ENCODE measurements at places on chromosomes 11 and 22. TPM values are rescaled to one million over a fixed set of nuclear protein-coding genes. Genes with fewer than 3 reads are reported as not detected.

OR4P4 gene
- 0.06 TPM for polyA plus RNA-seq

SCARF2 gene
- polyA plus RNA-seq: 29.6 TPM

KRTAP5-10 gene
- not detected for polyA plus RNA-seq

NEFH gene
- 7.7 TPM for polyA plus RNA-seq

SEPTIN5 gene
- polyA plus RNA-seq: 34.6 TPM

MN1 gene
- polyA plus RNA-seq: 11.2 TPM

OR52A1 gene
- 0.03 TPM for polyA plus RNA-seq

DDI1 gene
- polyA plus RNA-seq: not detected

RRP8 gene
- 29.9 TPM for polyA plus RNA-seq

DNA sequence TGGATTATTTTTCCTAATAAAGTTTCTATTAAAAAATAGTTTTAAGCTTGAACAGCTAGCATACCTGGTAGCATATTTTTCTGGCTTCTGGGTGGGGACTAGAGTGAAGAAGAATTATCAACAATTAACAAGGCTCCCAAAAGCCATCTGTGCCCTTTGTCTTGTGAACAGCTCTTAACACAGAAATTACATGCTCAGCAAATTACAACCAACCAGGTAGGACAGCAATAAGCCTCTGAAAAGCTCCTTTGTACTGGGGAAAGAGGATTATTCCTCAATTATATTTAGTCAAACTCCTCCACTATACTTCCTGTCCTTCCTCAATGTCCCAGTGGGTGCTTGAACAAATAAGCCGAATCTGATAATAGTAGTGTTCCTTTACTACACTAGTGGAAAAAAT is 162.8 kb downstream of the RAB38 start:
- no peak for DNase-seq

DNA sequence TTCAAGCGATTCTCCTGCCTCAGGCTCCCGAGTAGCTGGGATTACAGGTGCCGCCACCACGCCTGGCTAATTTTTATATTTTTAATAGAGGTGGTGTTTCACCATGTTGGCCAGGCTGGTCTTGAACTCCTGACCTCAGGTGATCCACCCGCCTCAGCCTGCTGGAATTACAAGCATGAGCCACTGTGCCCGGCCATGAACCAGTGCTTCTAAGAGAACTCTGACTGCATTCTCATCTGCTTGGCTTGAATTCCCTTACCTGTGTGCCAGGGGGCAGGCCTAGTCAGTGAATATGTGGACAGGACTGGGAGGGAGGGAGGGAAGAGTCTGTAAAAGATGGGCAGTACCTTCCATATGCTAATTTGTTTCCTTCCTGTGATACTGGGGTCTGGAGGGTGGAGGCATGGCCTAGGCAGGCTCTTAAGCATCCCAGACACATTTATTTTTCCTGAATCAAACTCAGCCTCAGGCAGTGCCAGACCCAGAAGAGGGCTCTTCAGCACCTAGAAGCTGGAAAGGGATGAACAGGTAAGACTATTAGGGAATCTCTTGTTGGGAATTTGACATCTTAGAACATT is 6.6 kb downstream of the RPS25 start:
- DNase-seq: no peak

GRCh38 chr11:120236169-120237107 is 3.5 kb upstream of the POU2F3 start:
- no peak for DNase-seq

- DNase-seq: no peak
Observed at GRCh38 chr22:22685586-22685985, 41.2 kb downstream of the GGTLC2 start.

GRCh38 chr11:117314840-117315239 is 1.2 kb downstream of the BACE1 start:
- no peak for DNase-seq

DNA sequence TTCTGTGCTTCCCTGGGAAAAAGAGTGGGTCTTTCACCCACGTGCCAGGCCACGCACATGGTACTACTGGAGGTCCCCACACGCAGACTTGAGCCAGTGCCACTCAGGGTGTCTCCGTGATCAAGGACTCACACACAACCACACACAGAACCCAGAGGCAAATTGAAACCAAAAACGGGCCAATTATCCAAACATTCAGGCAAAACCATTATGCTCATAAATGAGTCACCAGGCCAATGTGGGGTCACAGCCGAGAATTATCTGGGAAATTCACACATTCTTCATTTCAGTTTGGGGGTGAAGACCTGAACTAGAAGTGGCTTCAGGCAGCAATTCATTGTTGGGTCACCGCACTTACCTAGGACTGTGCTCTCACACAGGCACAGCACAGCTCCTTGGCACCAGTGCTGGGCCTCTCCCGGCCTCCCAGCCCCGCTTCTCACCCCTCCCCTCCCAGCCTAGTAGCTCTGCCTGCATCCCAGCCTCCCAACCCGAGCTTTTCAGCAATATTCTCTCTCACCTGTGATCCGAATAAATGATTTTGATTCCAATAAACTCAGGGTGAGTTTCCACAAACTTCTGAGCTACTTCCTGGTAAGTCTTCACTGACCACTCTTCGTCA is 28.0 kb downstream of the ADA2 start:
- DNase-seq: no peak

GRCh38 chr11:62545437-62546243 is 966 bp downstream of the AHNAK start:
- DNase-seq: peak; percentile 93

- DNase-seq: no peak
Observed at GRCh38 chr11:120191058-120191457, 19.8 kb upstream of the OAF start.

GRCh38 chr22:33335611-33336279 is 277.6 kb upstream of the SYN3 start:
- DNase-seq: no peak

DNA sequence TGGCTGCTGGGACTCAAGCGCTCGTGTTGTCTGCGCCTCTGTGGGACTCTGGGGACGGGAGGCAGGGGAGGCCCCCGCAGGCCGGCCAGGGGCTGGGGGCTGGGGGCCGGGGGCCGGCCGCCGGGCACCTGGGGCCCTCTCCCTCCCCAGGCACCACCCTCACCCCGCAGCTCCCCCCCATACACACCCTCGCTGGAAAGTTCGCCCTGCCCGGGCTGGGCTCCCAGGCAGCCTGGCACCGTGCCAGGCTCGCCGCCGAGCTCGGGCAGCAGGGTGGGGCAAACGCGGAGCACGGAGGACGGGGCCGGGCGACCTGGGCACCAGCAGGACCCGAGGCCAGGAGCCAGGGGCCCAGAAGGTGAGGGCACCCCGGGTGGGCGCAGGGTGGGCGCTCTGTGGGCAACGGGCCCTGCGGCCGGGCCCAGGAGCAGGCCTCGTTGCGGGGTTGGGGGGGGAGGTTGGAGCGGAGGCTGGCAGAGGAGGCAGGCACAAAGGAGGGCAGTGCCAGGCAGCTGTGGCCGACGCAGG is 76.7 kb upstream of the WNT7B start:
- no peak for DNase-seq

Measured in renal pelvis (tissue), 12 donors.